ENCODE measurements at places on chromosomes 4 and X.
A peak's percentile ranks its signal among the peaks of the same experiment; 100 is the strongest.

DNA sequence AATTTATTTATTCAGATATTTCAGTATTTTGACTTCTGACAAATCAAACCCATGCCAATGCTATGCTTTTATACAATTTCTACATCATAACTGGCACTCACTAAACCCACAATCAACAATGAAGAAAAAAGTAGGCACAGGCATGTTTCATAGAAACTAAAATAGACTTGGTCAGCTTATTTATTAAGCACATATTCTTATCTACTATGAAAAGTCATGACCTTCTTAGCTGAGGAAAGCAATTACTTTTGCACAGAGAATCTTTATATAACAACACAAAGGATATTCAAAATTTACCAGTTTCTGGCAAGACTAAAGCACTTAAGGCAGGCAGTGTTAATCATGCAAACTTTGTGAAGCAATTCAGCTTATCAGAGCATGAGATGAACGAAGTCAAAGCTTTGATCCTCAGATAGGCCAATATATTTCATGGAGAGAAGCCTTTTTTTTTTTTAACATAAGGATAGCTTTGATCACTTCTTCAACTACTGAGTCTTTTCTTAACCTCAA is 490.6 kb downstream of the INPP4B start:
- DNase-seq, result no peak

DNA sequence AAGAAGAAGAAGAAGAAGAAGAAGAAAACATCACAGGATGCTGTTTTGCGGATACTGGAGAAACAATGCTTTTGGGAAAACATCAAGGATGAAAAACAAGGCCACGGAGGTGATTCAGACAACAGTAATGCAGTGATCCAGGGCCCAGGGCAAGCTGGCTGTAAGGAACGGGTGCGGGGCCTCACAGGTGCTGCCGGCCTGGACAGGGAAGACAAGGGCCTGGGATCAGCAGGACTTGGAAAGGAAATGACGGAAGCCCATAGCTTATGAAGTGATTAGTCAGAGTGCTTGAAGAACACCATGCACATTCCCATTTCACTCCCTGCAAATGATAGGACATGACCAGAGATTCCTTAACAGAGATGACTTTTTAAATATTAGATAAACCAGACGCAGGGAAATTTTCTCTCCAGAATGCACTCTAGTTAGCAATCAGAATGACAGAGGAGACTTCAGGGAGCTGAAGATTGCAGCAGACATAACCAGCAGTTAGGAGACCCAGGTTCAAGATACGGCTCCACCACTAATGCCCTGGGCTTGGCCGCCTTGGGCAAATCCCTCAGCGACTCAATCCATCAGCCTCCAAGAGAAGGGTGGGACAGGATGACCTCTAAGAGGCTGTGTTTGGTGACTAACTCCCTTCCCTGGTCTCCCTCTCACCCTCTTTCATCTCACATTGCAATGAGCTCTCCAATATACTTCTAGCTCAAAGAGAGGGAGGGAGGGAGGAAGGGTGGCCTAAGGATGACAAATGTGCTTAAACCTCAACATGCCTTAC is 54.1 kb downstream of the APBB2 start:
- peak; percentile 90 for DNase-seq

DNA sequence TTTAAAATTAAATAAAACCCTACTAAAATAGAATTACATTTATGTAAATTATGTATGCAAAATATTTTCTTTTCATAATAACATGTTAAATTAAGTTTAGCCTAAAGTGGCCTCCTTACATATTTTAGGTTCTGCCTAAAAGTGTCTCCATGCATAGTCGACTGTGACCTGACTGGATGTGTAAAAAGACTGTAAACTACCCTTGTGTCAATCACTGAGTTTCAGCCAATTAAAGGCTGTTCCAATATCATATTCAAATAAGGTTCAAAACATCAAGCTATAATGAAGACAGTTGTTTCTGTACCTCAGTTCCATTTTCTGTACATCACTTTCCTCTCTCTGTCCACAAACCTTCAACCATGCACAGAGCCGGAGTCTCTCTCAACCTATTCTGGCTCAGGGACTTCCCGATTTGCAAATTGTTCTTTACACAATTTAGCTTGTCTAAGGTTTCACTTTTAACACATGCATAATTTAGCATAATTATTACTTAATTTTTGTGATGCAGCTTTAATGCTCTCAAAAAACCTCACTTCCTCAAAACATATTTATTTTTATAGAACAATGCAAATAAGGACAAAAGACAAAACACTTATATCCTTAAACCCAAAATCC is 60.1 kb downstream of the SH3RF1 start:
- DNase-seq, result no peak

DNA sequence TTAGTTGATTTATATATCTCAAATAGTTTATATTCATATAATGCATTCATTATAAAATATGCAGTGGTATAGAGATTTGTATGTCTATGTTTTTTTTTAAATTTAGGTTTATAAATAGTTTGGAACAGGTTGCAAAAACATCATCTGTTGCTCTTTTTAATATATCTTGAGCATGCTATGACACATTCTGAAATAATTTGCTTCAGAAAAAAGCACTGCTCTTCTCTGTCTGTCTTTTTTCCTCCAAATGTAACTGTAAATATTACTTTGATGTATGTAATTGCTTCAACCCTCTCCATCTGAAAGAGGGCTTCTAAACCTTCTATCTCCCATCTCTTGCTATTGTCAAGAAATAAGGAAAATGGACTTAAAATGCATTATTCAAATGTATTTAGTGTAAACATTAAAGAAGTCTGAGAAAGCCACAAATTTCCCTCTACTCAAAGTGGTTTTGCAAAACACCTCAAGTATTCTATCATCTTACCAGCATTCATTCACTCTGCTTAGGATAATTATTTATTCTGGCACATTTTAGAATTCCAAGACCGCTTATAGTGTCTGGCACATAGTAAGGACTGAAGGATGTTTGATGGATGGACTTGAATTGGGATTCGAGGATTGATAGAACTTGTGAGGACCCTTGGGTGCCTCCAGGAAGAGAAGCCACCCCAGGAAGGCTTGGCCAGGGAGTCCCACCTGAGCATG is 87.8 kb downstream of the CLNK start:
- DNase-seq, result no peak

GRCh38 chr4:113674733-113675132 is 86.8 kb downstream of the CAMK2D start:
- no peak for DNase-seq

GRCh38 chr4:6059375-6059805 is 41.2 kb upstream of the C4orf50 start:
- DNase-seq, result no peak

DNA sequence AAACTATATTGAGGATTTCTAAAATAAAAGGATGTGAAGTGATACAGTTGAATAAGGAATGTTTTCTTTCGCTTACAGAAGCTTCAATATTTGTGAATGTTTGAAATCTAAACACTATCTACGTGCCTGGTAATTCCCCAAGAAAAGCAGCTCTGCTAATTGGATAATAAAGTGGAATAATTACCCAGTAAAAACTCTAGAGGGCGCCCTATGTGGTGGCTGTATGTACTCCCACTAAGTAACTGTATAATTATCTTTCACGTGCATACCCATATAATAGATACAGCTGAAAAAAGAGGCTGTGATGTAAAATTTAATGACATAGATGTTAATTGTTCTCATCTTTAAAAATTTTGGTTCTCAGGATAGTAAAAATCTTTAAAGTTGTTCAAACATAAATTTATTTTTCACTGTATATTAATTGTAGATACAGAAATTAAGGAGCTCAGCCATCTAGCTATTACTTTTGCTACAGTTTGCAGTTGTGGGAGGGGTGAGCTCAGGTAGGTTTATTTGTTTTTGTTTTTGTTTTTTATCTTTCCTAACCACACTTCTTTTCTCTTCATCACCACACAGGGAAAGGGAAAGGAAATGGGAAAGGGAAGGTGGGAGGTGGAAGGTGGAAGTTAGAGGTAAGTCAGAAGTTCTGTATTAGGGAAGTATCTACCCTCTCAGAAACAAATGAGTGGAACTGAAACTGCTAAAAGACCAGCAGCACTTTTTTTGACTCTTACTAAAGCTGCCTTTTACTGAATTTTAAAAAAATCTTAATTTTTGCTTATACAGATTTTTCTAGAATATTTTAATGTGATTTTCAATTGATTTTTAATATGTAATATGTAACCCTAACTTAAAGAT is 151.7 kb upstream of the RPS6KA6 start:
- peak; percentile 22 for DNase-seq

GRCh38 chr4:73213916-73214653 is 44.5 kb downstream of the ANKRD17 start:
- peak; percentile 19 for DNase-seq

GRCh38 chrX:13091111-13091765 is 46.8 kb upstream of the FAM9C start:
- no peak for DNase-seq

DNA sequence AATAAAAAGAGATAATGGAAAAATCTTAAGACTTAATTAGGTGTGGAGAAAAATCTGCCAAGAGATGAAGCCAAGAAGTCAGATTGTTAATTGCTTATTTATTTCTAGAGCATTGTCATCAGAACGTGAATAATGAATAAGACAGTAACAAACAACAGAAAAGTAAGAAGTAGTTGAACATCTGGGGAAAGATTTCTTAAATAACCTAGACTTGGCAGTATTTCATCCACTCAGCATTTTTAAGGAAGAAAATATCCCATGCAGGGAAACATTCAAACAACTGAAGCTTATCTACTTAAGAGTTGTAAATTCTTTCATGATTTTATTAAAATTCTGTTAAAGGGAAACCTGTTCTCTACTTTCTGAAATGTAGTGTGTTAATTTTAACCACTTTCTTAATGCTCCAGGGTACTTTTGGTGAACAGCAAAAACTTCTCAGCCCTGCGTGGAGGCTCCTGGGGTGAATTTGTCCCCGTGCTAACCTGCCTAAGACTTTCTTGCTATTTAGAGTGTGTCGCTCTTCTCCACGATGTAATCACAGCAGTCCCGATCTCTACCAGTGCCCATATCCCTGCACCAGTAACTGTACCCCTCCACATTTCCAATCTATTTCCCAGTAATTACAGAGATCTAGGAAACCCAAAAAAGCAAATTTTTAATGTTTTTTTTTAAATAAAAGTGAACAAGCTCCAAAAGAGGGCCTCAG is 124.6 kb downstream of the CORIN start:
- no peak for DNase-seq

DNA sequence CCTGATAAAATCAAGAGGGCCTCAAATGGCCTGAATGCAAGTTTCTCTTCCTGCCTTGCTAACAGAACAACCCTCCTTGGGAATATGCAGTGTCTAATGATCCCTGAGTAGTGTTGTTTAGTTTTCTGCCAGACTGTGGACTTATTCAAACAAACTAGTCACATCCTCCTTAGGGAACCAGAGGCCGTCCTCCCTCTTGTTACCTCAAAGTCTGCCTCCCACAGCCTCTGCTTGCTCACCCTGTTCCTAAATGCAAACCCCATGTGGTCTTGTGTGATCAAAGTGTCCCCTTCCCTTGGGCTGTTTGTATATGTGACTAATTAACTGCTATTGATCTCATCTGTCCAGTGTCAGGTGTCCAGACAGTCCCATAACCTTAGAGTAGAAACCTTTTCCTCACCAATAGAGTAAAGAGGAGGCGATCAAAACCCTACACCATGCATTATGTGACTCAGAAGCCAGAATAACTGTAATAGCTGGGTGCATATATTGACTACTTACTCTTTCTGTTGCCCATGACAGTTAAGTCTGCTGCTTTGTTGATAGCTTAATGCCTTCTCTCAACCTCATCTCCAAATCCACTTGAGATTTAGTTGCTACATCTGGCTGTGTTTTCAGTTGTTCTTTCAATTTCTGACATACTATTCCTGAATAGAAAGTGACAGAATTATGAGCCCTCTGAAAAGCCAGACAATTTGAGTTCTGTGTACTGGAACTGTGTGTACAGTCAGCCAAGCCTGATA is 473.0 kb upstream of the NWD2 start:
- DNase-seq, result no peak

DNA sequence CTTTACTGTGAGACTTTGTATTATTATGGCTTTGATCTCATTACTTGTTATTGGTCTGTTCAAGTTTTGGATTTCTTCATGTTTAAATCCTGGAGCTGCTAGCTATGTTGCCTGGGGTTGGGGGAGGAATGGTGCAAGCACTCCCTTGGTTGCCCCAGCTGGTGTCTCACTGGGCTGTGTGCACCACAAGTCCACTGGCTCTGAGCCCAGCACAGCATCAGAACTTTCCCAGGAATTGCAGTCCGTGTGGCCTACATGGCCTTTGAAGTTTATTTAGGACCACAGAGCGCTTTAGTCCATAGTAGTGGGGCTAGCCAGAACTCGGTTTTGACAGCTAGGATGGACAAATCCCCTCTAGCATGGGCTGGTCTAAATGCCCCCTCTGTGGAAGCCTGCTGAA is 278.8 kb upstream of the RPS6KA3 start:
- peak; percentile 49 for DNase-seq

GRCh38 chr4:183416879-183417755 is 27.3 kb upstream of the CDKN2AIP start:
- peak; percentile 37 for DNase-seq

DNA sequence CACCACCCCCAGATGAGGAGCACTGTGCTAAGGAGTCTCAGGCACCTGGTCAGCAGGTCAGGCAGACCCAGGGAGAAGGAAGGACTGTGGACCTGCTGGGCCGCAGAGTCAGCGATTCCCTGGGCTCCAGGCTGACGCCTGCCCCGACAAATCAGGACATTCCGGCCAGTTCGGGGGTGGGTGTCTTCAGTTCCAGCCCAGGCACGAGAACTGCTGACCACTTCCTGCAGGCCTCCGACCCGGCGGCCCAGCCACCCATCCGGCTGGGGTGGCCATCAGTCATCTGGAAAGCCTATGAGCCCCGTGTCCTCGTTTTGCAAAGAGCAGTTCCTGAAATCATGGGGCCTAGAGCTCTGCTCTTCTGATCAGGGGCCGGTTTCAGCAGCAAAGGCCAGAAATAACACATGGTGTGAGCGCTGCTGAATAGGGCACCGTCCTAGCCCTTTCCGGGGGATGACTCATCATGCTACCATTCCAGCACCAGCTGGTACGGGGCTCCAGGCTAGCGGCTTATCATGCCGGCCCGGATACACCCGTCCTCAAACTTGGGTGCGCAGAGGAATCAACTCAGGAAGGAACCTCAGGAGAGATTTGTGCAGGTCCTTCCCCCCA is 7.8 kb upstream of the SH3TC1 start:
- peak; percentile 9 for DNase-seq

DNA sequence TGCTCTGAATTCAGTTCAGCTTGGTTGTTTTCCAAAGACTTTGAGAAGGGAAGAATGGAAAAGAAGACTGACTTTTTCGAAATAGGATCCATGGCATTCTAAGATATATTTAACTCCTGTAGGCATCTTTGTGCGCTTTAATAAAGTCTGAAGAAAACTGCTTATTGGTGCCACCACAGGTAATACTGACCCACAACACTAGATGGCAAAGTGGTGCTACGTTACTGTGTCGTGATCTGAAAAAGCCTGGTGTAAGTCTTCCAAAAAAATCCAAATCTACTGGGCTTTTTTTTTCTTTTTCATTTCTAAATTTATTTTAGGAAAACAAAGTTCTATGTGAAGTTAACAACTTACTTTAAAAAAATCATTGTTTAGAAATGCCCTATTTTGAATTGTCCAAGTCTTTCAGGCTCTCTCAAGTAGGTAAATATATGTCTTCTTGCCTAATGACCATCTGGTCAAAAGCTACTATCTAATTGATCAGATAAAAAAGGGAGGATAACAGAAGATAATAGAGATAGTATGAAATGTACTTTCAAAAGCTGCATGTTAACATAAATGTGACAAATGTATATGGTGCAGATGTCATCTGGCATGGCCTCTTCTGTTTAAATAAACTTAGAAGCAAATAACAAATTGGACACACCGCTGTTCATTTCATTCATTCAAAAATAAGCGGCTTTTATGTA is 47.0 kb upstream of the MID1IP1 start:
- peak; percentile 51 for DNase-seq

All from AG10803 (cell line).